ACHN (cell line): ENCODE measurements at places on chromosomes 5 and 9.
A peak's percentile ranks its signal among the peaks of the same experiment; 100 is the strongest.

- no peak for DNase-seq
Observed at GRCh38 chr9:36007316-36007708, 29.4 kb upstream of the RECK start.

DNA sequence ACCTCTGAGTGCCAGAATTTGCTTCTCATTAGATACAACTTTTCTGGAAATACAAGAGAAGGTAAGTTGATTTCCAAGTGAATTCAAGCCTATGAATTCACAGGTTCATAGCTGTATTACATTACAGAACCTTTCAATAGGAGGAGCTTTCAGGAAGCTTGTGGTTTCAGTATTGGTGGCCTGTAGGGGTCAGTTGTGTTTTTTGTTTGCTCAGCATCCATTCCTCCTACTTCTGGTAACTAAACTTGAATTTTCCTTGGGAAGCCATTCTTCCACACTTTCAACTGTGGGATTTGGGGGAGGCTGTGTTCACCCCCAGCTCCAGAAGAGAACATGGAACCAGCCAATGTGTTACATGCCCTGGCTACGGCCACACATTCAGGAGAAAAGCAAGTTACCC is 5.6 kb upstream of the CYSTM1 start:
- peak; percentile 33 for DNase-seq

GRCh38 chr9:83220730-83221129 is 157.8 kb upstream of the RASEF start:
- peak; percentile 72 for DNase-seq

GRCh38 chr5:82325155-82325554 is 47.0 kb upstream of the RPS23 start:
- DNase-seq, result no peak

DNA sequence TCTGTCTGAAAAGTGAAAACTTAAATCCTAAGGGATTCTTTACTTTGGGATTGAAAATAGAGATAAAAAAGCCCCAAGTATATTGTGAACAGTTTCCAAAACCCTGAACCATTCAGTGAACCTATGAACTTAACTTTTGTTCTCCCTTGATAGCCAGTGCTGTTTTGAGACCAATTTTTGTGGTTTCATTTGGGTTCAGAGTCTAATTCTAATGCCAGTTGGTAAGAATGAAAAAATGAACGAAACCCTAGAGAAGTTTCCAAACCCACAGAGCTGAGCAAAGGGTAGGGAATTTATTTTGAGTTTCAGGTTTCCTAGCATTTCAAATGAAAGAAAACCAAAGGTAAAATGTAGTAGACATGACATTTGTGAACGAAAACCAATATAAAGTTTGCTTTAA is 1366.8 kb downstream of the EFNA5 start:
- DNase-seq, result no peak

DNA sequence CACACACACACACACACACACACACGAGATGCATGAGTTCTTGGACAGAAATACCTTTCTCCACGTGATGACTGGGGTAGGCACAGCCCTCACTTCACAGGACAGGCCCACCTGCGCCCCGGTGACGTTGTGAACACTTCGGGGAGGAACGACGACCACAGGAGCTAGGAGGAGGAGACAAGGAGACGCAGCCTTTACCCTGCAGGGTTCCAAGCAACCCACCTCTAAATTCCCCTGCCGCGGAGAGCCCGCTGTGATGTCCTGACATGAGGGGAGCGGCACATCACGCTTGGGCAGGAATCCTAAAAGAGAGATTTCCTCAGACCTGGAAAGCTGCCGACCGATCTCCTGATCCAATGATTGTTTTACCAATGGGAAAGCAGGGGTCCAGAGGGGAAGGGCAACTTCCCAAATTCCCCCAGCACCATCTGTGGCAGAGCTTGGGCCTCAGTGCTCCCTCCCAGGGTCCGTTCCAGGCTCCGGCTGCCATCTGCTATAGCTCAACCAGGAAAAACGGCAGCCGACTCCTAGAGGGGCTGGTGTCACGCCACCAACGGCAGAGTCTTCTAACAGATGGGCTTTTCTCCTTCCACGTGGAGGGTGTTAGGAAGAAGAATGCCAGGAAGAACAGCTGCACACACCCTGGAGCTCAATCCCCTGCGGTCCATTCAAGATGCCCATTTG is 10.1 kb downstream of the IGFBPL1 start:
- DNase-seq, result no peak

DNA sequence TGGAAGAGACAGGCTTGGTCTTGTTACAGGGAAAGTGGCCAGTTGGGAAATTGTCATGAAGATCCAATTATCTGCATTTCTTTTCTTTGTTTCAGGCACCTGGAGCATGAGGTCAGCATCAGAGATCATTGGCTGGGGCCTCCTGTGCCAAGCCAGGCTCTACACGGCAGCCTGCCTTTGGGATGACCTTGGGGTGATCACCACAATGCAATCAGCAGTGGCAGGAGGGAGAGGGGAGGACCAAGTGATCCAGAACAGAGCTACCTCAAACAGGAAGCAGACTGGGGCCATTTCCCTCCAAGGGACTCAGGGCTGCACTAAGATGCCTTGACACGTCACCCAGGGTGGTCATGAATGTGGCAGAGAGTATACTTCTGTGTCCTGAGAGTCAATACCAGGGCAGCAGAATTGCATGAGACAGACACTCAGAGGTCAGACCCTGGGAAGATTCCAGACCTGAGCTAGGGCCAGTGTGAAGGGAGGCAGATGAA is 8.9 kb downstream of the SMIM23 start:
- no peak for DNase-seq

GRCh38 chr9:133524146-133524545 is 613 bp downstream of the MYMK start:
- no peak for DNase-seq

GRCh38 chr9:125497906-125498305 is 209.1 kb downstream of the MAPKAP1 start:
- DNase-seq, result no peak

- DNase-seq, result peak; percentile 40
Observed at GRCh38 chr9:35646153-35646532, 4.6 kb downstream of the SIT1 start.

- peak; percentile 5 for DNase-seq
Observed at GRCh38 chr5:155004138-155004744, 9.3 kb upstream of the KIF4B start.
